ENCODE measurements at places on chromosomes 7 and 10.

- DNase-seq: peak; percentile 80
Observed at GRCh38 chr7:19117091-19117869, at the start of gene TWIST1. Gene TWIST1 (minus strand): TSS chr7:19117636. CDS start chr7:19117321, 315 bp downstream.

DNA sequence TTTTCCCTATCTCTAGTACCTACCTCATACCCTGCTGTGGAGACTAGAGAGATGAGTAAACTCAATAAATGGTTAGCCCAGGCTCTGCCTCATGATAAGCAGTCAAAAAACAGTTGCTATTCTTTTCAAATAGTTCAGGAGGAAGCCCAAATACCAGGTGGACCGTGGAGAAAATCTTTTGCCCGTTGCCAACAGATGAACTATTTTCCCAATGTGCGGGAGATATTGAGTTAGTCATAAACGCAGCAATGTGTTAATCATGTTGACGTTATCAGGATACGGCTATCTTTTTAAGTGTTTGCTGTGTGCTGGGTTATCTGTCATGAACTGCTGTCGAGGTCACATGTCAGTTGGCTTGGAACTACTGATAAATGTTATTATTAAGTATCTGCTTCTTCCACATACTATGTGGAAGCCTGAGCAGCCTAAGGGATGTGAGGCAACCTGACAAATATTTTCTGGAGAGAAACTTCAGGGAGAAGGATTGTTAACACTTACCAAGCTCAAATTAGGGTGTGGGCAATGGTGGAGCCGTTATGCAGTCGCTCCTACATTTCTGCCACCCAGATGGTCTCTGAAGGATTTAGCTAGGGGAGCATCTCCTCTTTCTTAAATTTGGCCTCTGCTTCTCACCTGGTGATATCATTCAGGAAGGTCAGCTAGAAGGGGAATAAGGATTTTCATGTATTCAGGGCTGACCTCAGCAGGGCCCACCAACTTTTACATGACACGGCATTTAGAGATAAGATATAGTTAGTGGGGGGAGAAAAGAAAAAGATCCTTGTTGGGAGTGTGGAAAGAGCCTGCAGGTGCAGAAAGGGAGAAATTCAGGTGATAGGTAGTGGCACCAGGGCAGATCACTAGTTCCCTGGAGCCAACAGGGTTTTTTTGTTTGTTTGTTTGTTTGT is 33.5 kb upstream of the SLC26A3 start:
- no peak for DNase-seq

DNA sequence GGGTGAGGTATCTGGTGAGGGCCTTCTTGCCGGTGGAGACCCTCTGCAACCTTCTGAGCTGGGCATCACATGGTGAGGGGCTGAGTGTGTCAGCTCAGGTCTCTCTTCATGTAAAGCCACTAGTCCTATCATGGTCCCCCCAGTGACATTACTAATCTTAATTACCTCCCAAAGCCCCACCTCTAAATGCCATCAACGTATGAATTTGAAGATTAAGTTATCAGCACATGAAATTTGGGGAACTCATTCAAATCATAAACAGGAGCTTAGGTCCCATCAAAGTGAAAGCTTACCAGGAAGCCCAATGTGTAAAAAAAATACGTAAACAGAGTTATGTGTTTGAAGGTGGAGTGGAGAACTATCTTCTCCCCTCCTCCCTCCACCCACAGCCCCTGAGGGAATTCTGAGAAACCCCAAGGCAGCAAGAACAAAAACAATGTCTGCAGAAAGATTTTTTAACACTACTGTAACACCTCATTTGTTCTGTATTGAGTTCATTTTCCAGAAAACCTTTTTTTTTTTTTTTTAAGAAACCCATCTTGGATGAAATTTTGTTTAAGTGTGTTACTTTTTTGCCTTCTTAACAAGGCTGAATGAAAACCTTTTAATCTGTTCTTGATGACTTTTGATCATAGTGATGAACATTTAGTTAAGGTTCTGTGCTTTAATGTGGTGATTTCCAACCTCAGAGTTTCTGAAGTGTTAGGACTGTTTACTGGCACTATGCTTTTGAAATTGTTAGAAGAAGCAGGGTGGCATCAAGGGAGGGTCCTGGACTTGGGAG is 19.1 kb upstream of the PCGF5 start:
- DNase-seq: no peak

DNA sequence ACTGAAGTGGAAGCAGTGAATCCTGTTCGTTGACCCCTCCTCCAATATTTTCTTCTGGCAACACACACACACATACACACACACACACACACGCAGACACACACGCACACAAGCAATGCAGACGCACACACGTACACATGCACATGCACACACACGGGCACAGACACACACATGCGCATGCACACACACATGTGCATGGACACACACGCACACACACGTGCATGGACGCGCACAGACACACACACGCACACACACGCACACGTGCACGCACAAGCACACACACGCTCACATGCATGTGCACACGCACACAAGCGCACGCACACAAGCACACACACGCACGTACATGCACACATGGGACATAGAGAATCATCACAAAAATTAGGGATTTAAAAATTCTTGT is 488.2 kb upstream of the TPK1 start:
- DNase-seq: no peak

DNA sequence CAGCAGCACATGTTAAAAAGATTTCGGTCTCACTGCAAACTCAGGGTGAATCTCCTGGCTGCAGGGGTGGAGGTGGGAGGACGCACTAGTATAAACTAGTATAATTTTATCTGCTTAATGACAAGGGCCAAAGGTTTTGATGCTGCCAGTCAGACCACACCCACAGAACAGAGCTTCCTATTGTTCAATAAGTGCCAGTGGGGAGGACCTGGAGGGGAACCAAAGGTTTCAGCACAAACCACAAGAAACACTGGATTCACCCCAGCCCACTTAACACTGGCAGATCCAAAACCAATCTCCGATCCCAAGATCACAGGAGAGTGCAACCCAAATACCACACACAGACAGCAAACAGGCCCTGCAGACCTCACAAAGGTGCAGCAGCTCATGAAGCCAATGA is 6.6 kb downstream of the VOPP1 start:
- DNase-seq: no peak

GRCh38 chr10:79411546-79412495 is 33.6 kb downstream of the ZCCHC24 start:
- DNase-seq: no peak

DNA sequence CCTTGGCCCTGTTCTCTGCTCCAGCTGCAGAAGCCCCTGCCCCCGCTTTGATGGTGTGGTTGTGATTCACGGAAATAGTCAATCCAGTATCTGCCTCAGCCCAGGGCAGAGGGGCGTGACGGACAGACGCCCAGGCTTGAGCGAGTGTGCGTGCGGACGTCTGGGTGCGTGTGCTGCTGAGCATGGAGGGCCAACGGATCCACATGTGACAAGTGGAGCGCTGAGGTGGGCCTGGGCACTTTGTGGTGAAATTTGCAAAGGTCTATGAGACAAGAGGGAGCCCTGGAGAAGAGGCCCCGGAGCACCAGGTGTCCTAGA is 94.4 kb downstream of the WDR37 start:
- no peak for DNase-seq

- peak; percentile 50 for DNase-seq
Observed at GRCh38 chr7:158828133-158829020, 932 bp downstream of the ESYT2 start.

GRCh38 chr7:151590850-151591771 is 71.4 kb upstream of the RHEB start:
- DNase-seq: no peak

GRCh38 chr10:30818010-30818660 is 188.6 kb upstream of the LYZL2 start:
- peak; percentile 43 for DNase-seq

DNA sequence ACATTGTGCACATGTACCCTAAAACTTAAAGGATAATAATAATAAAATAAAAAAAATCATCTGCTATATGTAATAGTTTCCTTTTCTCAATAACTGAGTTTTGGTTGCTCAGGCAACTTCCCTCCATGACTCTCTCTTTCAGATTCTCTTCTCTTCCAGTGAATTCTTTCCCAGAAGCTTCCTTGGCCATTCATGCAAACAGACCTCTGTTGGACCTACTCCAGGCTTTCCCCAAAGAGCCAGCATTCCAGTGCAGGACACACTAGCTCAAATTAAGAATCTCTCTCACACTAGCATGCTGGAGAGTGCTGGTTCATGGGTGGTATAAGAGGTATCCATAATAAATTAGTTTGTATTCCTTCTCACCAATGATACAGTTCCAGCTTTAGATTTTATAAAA is 31.0 kb upstream of the ZEB1 start:
- no peak for DNase-seq

GRCh38 chr7:45084901-45085618 is 3.7 kb downstream of the NACAD start:
- DNase-seq: no peak

- no peak for DNase-seq
Observed at GRCh38 chr7:95904099-95904498, 131.7 kb downstream of the DYNC1I1 start.

GRCh38 chr7:48540746-48541145 is 369.5 kb downstream of the ABCA13 start:
- no peak for DNase-seq

DNA sequence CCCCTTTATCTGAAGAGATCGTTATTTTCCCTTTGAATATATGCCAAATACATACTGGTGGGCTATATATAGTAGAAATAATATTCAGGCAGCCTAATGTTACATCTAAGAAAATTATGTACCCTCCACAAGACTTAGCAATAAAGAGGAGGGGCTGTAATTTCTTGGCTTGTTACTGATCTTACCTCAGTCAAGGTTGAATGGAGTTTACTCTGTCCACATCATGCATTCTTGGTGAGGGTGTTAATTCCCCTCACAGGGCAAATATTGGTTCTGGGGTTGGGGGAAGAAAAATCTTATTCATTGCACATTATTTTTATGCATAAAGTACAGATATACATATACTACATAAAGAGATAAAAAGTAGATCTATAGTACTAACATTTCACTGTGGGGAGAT is 145.8 kb upstream of the ANK3 start:
- DNase-seq: no peak

DNA sequence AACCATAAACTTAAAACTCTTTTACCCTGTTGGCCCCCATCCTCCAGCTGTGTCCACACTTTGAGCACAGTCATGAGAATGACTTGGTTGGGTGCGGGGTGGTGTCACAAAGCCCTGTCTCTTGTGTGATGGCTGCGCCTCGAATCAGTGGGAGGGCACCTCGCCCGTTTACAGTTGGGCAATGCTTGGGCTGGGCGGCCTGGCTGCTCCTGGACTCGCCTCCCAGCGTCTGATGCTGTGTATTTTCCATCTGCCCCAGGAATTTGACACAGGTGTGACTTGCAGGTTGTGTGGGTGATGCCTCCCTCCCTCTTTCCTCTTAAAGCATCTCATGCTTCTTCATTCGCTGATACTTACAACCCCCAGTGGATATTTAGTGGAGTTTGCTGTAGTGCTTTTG is 33.7 kb downstream of the CHST12 start:
- DNase-seq: no peak

GRCh38 chr7:120865191-120865981 is 7.4 kb upstream of the TSPAN12 start:
- DNase-seq: no peak

DNA sequence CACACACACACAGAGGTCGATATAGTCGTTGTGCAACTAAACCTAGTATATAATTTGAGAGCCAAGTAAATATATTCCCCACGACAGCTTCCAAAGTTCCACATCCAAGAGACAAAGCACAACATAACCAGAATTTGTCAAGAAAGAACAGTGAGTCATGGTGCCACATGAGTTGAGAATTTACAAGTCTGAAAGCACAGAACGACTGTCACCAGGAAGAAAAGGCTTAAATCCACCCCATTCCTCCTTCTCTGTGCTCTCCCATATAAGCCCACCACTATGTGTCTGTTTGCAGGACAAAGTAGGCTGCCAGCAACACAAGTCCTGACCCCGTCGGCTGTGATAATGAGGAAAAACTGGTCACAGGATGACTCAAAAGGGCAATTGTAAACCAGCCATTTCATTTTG is 32.8 kb downstream of the GSAP start:
- DNase-seq: no peak

DNA sequence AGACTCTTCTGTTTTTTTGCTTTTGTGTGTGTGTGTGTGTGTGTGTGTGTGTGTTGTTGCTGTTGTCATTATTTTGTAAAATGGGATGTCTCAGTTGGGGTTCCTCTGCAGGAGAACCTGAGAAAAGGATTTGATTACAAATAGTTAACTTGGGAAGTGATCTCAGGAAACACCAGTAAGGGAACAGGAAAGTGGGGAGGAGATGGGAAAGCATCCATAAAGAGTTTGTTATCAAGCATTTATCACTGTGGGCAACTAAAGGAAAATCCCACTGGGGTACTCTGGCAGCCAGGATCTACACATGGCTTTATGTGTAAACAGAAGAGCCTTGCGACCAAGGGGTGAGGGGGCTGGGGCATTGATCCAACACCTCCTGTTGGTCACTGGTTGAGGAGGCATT is 485.4 kb downstream of the KCNMA1 start:
- DNase-seq: no peak

DNA sequence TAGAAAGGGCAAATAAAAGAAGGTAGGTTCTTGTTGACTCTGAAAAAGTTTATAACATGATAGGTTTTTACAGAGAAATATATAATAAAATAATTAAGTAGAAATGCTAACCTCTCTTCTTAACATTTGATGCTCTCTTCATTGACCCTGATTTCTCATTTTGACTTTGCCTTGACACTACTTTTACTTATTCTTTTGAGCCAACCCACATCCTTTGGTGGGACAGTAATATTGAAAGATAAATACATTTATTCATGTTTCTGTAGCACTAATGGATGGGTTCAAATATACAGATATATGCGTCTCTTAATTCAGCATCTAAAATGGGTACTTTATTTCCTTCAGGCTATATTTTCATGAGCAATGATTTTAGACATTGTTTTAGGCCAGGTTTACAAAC is 34.4 kb downstream of the DDC start:
- no peak for DNase-seq

- DNase-seq: no peak
Observed at GRCh38 chr10:104260775-104261115, 6.1 kb downstream of the GSTO1 start.

All from ELF-1 (cell line).